ENCODE measurements at places on chromosomes 6 and 20. TPM values are rescaled to one million over a fixed set of nuclear protein-coding genes. Genes with fewer than 3 reads are reported as not detected.

- DNase-seq, result peak; percentile 41
These were observed 16.9 kb upstream of the PTCRA start for GRCh38 chr6:42898891-42899361.

- DNase-seq, result no peak
These were observed 10.8 kb downstream of the CDYL start for GRCh38 chr6:4786996-4787395.

DNA sequence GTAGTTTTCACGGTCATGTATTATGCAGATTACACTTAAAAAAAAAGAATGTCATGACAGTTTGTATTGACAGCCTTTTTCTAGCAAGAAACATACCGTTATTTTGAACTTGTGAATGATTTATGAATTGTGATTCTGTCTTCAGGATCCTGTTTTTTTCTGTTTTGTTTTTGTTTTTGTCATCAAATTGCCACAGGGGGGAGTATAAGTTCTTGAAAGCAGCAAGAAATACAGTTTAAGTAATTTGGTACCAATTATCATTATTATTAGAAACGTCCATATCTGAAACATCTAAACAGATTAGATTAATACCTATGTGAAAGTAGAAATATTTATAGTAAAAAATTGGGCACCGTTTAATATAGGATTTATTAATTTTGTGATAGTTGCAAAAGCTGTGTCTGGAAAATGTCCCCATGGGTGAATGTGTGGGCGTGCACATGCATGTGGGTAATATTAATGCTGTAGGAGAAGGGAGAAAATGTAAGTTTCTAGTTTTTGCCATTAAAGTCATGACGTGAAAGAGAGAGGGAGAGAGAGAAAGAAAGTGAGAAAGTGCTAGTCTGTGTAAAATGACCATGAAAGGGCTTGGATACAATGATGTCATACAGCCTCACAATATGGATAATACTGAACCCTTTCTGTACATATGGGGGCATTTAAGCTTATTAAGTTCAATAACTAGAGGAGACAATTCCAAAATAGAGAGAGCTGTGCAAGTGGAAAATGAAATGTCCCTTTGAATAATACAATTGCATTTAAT, 9.4 kb upstream of the CCN2 start:
- DNase-seq, result no peak

- no peak for DNase-seq
These were observed 8.2 kb downstream of the PPP1R14C start for GRCh38 chr6:150150821-150151646.

RIMS4 gene
- total RNA-seq, result 1.6 TPM

SLC22A2 gene
- total RNA-seq, result not detected

DNA sequence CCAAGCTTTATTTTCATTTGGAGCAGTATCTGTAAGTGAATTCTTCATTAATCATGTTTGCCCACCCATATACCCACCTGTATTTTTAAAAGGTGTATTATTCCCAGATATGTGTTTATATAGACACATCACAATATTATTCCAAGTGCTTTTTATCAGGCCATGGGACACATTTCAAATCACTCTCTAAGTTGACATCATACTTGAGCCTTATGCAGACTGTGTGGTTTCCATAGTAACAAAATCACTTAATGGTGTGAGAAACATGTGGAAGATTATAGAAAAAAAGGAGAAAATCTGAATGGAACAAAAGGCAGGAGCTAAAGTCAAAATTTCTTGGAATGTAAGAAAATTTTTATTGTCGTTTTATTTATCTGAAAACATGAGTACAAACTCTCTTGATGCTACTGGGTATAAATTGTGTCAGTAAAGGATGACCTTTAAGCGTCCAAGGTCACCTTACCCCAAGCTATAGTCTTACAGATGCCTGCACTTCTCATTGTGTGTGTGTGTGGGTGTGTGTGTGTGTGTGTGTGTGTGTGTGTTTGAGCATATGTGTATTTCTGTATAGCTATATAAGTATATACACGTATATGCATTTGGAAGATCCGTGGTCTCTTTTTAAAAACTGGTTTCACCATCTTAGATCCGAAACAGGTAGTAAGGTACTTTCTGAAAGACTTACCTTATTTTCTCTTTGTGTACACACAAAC, 79.8 kb upstream of the CCN6 start:
- DNase-seq, result no peak

- DNase-seq, result no peak
These were observed 28.4 kb downstream of the RNF182 start for GRCh38 chr6:13953061-13953705.

DNA sequence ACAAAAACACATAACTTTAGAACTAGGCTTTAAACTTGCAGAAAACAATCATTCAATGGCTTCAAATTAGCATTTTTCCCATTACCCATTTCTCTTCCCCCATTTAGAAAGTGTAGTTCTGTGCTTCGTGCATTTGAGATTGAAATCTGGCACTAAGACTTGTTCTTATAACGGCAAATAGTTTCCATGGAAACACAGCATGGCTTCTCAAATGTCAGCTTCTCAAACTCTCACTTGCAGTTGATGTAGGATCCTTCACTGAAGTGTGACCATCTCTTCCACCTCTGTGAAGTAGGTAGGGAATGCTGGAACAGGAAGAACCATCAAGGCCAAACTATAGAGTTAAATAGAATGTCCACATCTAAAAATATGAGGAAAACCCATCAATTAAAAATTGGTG, 52.2 kb downstream of the MANEA start:
- DNase-seq, result no peak

GRCh38 chr20:25538838-25539665, 46.3 kb downstream of the NINL start:
- no peak for DNase-seq

GRCh38 chr6:99822741-99823512, 171.1 kb downstream of the MCHR2 start:
- no peak for DNase-seq

DNA sequence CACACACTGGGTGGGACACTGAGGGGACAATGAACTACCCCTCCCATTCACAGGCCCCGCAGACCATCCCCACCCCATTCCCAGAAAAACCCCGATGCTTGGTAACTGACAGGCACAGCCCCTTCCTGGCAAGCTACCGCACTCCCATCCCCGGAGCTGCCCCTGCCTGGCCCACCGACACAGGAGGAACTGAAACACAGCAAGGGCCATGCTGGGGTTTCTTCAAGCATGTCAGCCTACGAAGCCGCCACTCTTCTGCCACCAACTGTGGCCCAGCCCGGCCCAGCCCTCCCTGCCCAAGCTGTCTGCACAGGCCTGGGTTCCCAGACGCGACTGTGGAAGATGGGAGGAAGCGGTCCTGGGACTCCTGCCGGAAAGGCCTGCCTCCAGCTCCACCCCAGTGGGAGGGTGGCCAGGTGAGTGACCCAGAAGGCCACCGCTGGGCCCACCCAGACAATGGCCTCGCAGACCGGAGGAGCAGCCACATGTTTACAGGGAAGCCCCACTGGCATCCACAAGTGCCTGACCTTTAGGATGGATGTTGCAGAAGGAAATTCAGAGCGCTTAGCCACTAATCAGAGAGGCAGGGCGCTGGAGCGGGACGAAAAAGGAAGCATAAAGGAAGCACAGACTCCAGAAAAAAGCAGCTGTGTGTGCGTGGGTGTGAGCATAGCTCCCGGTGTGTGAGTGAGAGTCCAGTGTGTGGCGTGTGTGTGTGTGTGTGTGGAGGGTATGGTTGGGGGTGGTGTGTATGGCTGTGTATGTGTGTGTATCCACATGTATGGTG, 91.6 kb downstream of the PRND start:
- no peak for DNase-seq

DNA sequence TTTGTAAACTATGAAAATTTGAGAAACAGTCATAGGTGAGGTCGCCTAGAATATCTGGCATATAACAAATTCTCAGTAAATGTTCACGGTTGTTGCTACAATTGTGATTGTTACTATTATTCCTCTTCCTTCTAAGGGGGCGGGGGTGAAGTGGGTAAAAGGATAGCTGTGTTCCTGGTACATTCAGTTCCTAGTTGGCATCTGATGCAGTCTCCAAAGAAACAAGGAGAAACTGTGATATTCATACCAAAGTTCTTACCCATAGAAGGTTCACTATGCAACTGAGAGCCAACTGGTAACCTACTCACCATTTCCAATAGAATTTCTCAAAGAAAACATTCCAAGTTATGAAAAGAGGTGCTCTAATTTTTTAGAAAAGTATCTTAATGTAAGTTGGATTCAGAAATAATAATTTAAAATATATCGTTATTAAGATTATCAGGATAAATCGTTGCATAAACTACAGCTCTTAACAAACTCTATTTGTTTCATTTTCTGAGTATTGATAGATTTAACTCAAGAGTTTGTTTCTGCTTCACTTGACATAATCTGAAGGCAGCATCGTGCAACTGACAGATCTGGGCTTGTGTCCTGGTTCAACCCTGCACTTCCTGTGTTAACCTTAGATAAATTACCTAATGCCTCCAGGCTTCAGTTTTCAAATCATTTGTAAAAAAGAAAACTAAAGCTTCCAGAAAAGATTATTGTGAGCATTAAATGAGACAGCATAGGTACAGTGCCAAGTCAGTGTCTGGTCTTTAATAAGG, 13.3 kb upstream of the MAP7 start:
- no peak for DNase-seq

- DNase-seq, result no peak
These were observed 577 bp upstream of the SCAND1 start for GRCh38 chr20:35954907-35955251.

DNA sequence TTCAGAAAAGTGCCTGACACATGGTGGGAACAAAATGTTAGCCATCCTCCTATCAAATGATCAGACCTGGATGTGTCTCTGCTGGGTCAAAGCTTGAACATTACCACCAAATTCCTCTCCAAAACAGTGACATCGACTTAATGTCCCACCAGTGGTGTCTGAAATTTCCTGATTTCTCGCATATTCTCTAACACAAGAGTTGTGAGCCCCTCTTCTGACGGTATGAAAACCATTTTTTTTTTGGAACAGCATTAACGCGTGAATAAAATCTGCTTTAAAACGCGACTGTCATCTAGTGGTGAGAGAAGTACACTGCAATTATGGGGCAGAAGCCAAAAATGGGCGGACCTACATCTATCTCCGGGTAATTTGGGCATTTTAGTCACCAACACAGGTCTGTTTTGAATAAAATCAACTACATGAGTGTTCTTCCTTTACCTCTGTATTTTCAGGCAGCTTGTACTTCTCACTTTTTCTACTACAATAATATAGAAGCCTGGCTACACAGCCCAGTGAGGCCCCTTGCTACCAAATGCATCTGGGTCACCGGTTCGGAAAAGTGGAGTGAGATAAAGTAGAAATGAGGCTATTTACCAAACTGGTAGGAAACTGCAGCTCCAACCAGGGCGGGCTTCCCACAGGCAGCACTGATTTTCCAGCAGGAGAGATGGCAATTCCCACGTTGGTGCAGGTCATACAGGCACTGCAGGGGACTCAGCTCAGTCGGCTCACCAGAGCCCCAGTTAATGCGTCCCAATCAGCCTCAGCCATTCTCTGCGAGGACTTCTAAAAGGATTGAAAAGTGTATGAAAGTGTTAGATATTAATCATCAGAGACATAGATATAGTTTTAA, 27.4 kb downstream of the MGME1 start:
- DNase-seq, result no peak

GRCh38 chr6:12371641-12372146, 81.5 kb downstream of the EDN1 start:
- DNase-seq, result no peak

PAK5 gene
- total RNA-seq, result 0.42 TPM

DNA sequence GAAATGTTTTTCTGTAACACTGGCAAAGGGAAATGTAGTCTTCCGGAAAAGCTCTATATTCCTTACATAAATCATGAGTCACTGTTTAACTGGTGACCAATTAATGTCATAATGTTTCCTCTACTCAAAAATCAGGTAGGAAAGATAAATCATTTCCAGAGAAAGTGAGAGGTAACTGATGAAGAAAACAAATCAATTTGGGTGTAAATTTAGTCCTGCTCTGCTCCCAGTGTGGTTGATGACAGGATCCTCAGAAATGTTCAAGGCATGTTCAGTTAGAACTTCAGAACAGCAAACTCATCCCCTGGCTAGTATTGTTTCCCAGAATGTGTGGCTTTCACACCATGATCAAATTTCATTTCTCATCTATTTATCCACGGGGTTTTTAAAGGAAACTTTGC, 38.8 kb upstream of the SPACA1 start:
- no peak for DNase-seq

DNA sequence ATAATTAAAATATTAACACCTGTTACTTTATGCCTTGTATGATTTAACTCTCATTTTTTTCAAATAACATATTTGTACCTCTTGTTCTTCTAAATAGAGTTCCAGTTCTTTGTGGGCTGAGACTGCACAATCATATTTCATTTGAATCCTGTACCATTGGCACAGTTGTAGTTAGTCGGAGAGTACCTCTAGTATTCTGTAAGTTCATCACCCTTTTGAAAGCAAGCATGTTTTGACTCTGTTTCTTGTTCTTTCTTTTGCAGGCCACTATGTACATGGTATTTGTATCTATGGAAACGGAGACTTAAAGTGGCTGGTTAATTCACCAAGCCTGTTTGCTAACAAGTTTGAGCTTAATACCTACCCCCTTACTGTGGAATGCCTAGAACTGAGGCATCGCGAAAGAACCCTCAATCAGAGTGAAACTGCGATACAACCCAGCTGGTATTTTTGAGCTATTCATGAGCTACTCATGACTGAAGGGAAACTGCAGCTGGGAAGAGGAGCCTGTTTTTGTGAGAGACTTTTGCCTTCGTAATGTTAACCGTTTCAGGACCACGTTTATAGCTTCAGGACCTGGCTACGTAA, 68.2 kb downstream of the C6orf52 start:
- no peak for DNase-seq

GRCh38 chr6:72048080-72048479, 161.7 kb downstream of the RIMS1 start:
- no peak for DNase-seq

DNA sequence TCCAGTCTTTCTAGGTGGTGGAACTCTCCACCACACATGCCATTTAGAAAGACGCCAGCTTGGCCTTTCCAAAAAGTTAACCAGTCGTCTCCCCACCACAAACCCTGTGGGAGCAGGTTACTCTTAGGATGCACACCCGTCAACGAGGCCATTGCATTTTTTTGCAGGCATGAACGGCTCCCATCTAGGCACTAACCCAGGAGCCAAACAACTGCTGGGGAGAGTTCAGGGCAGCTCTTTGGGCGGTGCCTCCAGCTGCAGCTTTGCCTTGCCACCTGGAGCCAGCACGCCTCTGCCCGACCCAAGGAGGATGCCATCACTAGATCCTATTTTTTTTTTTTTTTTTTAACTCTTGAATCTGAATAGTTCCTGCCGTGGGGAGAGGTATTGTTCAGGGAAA, 39.9 kb downstream of the TBC1D7 start:
- DNase-seq, result no peak

CSE1L gene
- 78.7 TPM for total RNA-seq

DNA sequence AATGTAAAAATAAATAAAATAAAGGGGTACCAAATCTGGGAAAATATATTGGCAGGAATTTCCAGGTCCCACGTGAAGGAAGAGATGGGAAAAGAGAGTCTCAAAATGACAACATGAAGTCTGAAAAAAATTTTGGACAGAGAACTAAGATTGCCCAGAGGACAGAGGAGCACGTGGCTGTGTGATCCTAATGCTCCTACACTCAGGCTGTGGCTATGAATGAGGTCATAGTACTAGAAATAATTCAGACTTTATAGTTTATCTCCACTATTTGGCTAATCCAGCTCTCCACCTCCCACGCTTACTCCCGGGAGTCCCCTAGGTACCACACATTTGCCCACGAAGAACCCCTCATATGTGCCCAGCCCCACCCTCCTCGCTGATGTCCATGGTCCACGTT, 42.8 kb upstream of the STMND1 start:
- DNase-seq, result no peak

All from mesothelial cell of epicardium (in vitro differentiated cells).